Activated CD8-positive, alpha-beta memory T cell treated with anti-CD3 and anti-CD28 coated beads, Interleukin-2, amount 10 ng/mL, durations not matched to agents 7 days and 5 days (primary cell): ENCODE measurements at places on chromosomes 6 and 20. TPM values are rescaled to one million over a fixed set of nuclear protein-coding genes. Genes with fewer than 3 reads are reported as not detected.

POLH gene
- total RNA-seq, result 65.4 TPM

PGC gene
- total RNA-seq, result not detected

DNMT3B gene
- 4.7 TPM for total RNA-seq

PRND gene
- not detected for total RNA-seq

VSX1 gene
- total RNA-seq, result not detected

CALHM5 gene
- not detected for total RNA-seq

GSTA2 gene
- total RNA-seq, result not detected

GSTA4 gene
- 5.8 TPM for total RNA-seq

KIFC1 gene
- 133 TPM for total RNA-seq

MRAP2 gene
- not detected for total RNA-seq

EMILIN3 gene
- total RNA-seq, result not detected

COL9A3 gene
- total RNA-seq, result not detected

FOXC1 gene
- 0.26 TPM for total RNA-seq

TMEM200A gene
- total RNA-seq, result 3.0 TPM

LY6G6C gene
- total RNA-seq, result not detected

PTCRA gene
- total RNA-seq, result not detected

LCA5 gene
- total RNA-seq, result 0.16 TPM

GJA10 gene
- total RNA-seq, result 0.35 TPM

CLPSL1 gene
- total RNA-seq, result not detected

TNXB gene
- total RNA-seq, result 5.5 TPM
